ENCODE measurements at places on chromosomes 5 and 9. TPM values are rescaled to one million over a fixed set of nuclear protein-coding genes. Genes with fewer than 3 reads are reported as not detected.

Gene IL6ST
- 18.5 TPM for polyA plus RNA-seq

Gene KCTD16
- under 0.01 TPM for polyA plus RNA-seq

- no peak overlapping the region for H3K4me3 ChIP-seq
- no peaks in the 10 kb centered on the region for H3K27me3 ChIP-seq
- H3K27ac ChIP-seq: peak overlapping the region; percentile 53
- DNase-seq: peak; percentile 64
Observed at GRCh38 chr9:114895521-114895991, 34.8 kb downstream of the TNFSF8 start.

GRCh38 chr5:73484511-73484910 lies 13.7 kb upstream of the BTF3 start:
- no peak overlapping the region for H3K4me3 ChIP-seq
- no peaks in the 10 kb centered on the region for H3K27me3 ChIP-seq
- H3K27ac ChIP-seq: no peak overlapping the region
- H3K36me3 ChIP-seq: no peaks in the 10 kb centered on the region
- no peak for DNase-seq

Gene UBQLN1
- polyA plus RNA-seq: 34.5 TPM

Gene EXD3
- polyA plus RNA-seq: 27.3 TPM

Gene SPINK1
- 6,952 TPM for polyA plus RNA-seq

GRCh38 chr9:16579872-16580432 lies 290.5 kb downstream of the BNC2 start:
- no peak overlapping the region for H3K4me3 ChIP-seq
- H3K27ac ChIP-seq: no peak overlapping the region
- no peaks in the 10 kb centered on the region for H3K27me3 ChIP-seq
- no peaks in the 10 kb centered on the region for H3K4me1 ChIP-seq
- no peak for DNase-seq

GRCh38 chr5:17713301-17713700 lies 79.0 kb downstream of the TAF11L14 start:
- H3K36me3 ChIP-seq: no peaks in the 10 kb centered on the region
- no peak overlapping the region for H3K4me3 ChIP-seq
- no peaks in the 10 kb centered on the region for H3K4me1 ChIP-seq
- H3K27ac ChIP-seq: no peak overlapping the region
- no peak for DNase-seq
- no peaks in the 10 kb centered on the region for H3K27me3 ChIP-seq

Gene EIF4E1B
- polyA plus RNA-seq: not detected

Gene DDX4
- polyA plus RNA-seq: not detected

GRCh38 chr9:81896070-81896469 lies 32.2 kb upstream of the SPATA31D4 start:
- no peaks in the 10 kb centered on the region for H3K36me3 ChIP-seq
- no peak overlapping the region for H3K27ac ChIP-seq
- H3K4me1 ChIP-seq: no peaks in the 10 kb centered on the region
- no peak overlapping the region for H3K4me3 ChIP-seq

GRCh38 chr9:76424491-76424890 lies 30.3 kb upstream of the RFK start:
- peaks cover 6% of the 10 kb centered on the region for H3K4me1 ChIP-seq
- no peak overlapping the region for H3K4me3 ChIP-seq
- H3K36me3 ChIP-seq: no peaks in the 10 kb centered on the region
- no peaks in the 10 kb centered on the region for H3K27me3 ChIP-seq

Gene NR6A1
- 0.44 TPM for polyA plus RNA-seq

Gene PCDHB13
- polyA plus RNA-seq: 0.28 TPM
